NCI-H1105 (cell line): ENCODE measurements at places on chromosomes 7 and 10.

GRCh38 chr7:112362731-112363131 is 87.5 kb upstream of the IFRD1 start:
- peak; percentile 54 for DNase-seq

DNA sequence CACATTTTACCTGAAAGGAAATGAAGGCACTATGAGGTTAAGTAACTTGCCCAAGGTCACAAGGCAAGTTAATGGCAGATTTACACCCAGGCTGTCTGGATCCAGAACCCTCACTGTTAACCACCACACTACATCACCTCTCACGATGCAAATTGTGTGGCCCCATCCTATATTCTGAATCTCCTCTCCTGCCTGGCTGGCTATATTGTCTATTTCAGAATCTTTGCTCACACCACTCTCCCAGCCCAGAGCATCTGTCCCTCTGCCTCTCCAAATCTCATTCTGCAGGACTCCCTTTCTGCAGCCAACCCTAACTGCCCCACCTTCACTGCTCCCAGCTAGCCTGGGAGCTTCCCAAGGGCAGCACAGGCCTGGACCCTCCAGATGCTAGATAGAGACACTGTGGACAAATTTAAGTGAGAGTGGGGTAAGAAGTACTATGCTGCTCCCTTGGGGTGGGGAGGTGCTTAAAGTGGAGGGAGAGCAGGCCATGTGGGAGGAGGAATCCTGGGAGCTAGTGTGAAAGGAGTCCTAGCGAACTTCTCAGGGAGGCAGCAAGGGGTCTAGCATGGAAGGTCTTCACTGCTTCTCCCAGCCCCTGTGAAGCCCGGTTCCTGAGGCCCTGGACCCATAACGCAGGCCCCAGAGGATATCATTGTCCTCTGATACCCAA is 786 bp downstream of the CUEDC2 start:
- DNase-seq = no peak

- no peak for DNase-seq
Measured at GRCh38 chr7:159092701-159093121, 52.0 kb downstream of the VIPR2 start.

- DNase-seq = no peak
Measured at GRCh38 chr7:208130-208673, 15.8 kb downstream of the FAM20C start.

DNA sequence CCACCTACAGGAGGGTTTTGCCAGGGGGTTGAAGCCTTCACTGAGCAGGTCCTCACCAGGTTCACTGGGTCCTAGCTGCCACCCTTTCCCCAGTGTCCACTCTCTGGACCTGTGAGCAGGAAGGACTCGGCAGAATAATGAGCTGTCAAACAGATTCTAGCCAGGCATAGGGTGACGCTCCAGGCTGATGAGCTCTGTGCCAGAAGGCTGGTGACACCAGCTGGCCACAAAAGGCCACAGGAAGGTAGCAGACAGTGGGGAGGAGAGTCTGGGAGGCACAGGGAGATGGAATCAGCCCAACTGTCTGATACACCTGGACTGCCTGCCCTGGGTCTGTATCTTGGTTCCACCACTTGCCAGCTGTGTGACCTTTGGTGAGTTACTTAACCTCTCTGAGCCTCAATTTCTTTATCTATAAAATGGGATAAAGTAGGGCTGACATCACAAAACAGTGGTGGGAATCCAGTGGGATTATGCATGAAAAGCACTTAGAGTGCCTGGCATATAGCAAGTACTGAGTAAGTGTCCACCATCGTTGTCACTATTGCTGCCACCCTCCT is 26.7 kb upstream of the NDST2 start:
- no peak for DNase-seq

DNA sequence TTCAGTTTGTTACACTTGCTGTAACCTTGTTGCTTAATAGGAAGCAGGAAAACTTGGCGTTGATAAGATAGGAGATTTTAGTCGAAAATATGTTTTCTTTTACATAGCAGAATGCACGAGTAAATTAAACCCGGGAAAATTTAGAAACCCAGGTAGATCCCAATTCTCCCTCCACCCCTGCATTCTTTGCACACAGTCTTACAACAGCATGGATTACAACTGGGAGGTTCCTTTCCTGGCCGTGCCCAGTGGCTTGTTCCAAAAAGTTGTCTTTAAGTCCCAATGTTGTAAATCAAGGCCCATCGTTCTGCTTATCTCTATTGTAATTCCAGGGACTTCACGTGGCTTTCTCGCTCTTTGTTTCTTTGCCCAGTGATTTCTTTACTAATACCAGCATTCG is 1.1 kb upstream of the DPY19L1 start:
- no peak for DNase-seq

DNA sequence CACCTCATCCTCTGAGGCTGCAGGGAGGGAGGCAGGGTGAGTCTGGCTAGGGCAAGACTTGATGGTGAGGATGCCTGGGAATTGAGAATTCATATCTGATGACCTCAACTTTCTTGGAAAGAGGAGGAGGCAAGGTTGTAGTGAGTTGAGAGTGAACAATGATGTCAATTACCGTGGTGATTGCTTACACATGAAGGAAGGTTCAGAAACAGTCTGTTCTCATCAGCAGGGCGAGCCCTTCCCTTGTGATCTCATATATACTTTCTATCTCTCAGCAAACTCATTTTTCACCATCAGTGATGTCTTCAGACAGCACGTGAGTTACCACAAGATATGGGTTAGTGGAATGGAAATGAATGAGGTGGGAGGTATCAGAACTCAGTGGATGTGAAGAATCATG is 20.1 kb upstream of the COL13A1 start:
- no peak for DNase-seq

GRCh38 chr10:105834261-105835059 is 1193.4 kb downstream of the SORCS3 start:
- DNase-seq = no peak

DNA sequence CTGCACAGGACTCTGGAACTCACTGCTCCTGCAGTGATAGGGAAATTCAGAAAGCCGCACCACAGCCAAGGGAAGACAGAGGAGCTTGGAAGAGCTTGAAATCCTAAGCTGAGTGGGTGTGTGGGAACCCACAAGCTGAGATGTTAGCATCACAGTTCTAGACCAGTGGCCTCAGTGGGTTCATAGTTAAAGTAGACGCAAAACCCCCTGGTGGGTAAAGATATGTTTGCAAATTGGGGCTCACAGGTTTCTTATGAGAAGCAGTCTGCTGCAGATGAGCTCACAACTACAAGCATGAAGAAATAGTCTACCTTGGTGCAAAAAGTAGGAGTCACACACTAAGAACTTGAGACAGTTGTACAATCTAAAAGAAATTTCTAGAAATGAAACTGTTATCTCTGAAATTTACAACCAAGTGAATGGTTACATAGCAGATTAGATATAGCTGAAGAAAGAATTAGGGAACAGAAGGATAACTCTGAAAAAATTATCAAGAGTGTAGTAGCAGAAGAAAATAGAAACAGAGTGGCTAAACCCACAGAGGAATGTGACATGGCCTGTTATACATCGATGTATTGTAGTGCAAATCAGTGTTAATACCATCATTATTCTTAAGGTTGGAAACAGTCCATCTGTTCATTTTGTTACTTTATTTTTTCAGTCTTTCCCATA is 77.2 kb downstream of the DYNC2I1 start:
- DNase-seq = no peak

GRCh38 chr7:5083311-5083711 is 37.7 kb downstream of the RBAK start:
- no peak for DNase-seq

DNA sequence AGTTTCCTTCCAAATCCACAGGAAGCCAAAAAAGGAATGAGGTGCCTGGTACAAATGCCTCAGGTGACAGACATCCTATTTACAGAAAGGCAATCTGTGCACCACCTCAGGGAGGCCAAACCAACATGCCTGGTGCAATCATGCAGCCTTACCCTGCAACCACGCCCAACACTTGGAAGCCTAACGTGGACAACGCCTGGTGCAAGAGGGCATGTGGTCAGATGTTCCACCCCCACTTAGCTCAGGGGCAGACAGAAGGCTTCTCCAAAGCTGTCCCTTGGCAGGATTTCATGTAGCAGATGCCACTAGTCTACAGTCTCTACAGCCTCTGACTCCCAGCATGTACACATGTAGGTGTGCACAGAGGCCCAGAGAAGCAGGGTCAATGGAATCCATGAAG is 89.5 kb downstream of the KCNMA1 start:
- DNase-seq = no peak

DNA sequence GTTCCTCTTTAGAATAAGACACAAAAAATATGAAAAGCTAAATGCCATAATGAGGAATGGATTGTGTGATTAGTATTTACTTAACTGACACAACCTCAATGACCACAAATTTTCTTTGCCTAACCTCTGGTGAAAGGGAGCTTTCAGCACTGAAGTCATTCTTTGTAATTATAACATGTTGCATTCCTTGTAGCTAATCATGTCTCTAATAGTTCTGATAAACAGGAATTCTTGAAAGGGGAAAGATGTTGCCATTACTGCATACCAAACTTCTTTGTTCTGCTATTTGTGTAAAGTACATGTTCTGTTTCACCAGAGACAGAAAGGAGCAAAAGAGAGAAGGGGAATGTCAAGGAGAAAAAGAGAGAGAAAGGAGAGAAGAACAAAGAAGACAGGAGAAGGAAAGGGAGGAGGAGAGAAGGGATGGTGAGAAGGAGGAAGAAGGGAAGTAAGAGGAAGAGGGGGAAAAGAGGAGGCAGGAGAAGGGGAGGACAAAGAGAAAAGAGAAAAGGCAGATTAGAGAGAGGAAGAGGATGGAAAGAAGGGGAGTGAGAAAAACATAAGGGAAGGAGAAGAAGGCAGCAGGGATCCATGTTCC is 120.9 kb downstream of the SEMA3D start:
- no peak for DNase-seq

- DNase-seq = no peak
Measured at GRCh38 chr10:103717341-103718246, 137.8 kb downstream of the SH3PXD2A start.
